ENCODE measurements at places on chromosomes 12 and 14.

- no peak for DNase-seq
These were observed 636 bp upstream of the IFNG-AS1 start for GRCh38 chr12:67988601-67989021.

DNA sequence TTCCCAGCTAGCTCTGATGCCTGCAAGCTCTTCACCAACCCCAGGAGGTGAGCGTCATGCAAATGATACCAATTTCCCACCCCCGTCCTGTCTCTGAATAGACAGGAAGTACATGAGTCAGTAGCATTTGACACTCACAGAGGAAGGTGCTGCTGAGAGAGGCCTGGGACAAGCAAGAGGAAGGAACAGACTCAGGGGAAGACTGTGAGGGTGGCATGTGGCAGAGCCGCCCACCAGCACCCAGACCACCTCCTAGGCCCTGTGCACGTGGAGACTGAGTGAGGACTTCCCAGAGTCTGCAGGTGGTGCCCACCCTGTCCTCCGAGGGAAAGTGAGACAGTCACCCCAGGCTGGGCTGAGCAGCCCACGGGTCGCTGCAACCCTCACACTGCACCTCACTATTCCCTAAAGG, 199.5 kb upstream of the SFSWAP start:
- peak; percentile 23 for DNase-seq

DNA sequence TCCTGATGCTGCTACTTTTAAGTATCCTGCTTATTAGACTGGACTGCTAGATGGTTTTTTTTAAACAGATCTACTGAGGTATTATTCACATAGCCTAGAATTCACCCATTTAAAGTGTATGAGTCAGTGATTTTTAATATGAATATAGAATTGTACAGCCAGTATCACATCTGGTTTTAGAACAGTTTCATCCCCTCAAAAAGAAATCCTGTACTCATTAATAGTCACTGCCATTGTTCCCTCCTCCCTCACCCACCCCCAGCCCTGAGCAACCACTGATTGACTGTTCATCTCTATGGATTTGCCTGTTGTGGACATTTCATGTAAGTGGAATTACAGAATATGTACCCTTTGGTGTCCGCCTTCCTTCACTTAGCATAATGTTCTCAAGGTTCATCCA, 98.4 kb downstream of the PPP2R5C start:
- no peak for DNase-seq

GRCh38 chr14:34072921-34073320, 122.0 kb upstream of the EGLN3 start:
- no peak for DNase-seq

DNA sequence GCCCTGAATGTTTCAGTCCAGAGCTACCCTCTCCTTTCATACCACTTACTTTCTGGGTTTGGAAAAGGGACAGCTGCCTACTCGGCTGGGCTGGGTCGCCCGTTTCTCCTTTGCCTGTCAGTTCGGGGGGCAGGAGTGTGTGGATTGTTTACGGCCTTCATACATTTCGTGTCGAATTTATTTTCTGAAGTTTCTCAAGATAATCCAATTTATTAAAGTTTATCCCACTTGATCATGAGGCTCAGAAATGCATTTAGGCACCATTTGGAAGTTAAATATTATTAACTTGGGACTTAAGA, 608 bp downstream of the ZNF410 start:
- DNase-seq = no peak

DNA sequence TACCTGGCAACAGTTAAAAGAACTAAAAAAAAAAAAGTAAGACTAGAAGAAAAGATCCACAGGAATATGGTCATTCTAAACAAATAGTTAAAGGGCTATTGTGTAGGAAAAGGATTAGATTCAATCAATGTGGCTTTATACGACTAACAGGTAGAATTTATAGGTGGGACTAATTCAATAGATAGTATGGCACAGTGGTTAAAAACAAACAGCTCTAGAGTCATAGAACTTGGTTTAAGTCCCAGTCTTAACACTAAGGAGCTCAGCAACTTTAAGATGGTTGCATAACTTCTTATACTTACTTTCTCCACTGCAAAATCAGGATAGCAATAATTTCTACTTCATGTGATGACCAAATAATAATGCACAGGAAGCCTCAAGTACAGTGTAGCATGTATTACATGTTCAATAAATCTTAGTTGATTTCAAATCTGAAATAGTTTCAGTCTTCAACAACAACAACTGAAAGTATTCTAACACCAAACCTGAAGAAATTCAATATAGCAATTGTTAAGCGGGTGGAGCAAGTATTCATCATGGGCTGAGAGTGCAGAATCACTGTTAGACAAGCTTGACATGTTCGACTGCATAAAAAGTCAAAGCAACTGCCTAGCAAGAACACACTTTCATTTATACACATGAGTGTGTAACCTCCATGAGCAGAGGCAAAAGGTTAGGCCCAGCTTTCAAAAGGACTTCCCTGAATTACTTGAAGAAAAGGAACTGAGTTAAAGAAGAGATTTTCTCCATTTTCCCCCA, 50.4 kb downstream of the ITPR2 start:
- no peak for DNase-seq

GRCh38 chr14:101454229-101454628, 107.1 kb upstream of the DIO3 start:
- no peak for DNase-seq

DNA sequence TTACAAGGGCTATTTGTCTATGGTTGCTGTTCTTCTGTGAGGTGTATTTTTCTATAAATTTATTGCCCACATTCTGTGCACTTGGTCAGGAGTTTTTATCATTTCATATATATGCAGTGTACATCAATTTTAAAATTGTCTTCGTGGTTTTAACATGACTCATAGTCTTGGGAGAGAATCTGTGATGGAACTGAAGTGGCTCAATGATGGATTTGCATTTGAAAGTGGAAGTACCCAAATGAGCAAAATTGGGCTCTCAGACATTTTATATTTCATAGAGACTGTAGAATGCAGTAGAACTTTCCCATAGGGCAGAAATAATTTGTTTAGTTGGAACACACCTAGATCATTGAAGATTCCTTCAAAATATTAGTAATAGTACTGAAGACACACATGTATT, 1.9 kb upstream of the SCFD1 start:
- DNase-seq = no peak

- DNase-seq = no peak
These were observed 73.9 kb downstream of the ANO4 start for GRCh38 chr12:100868487-100868886.

GRCh38 chr12:80018119-80018518, 81.2 kb upstream of the OTOGL start:
- no peak for DNase-seq

GRCh38 chr12:114670291-114670980, 13.5 kb downstream of the TBX3 start:
- DNase-seq = no peak

DNA sequence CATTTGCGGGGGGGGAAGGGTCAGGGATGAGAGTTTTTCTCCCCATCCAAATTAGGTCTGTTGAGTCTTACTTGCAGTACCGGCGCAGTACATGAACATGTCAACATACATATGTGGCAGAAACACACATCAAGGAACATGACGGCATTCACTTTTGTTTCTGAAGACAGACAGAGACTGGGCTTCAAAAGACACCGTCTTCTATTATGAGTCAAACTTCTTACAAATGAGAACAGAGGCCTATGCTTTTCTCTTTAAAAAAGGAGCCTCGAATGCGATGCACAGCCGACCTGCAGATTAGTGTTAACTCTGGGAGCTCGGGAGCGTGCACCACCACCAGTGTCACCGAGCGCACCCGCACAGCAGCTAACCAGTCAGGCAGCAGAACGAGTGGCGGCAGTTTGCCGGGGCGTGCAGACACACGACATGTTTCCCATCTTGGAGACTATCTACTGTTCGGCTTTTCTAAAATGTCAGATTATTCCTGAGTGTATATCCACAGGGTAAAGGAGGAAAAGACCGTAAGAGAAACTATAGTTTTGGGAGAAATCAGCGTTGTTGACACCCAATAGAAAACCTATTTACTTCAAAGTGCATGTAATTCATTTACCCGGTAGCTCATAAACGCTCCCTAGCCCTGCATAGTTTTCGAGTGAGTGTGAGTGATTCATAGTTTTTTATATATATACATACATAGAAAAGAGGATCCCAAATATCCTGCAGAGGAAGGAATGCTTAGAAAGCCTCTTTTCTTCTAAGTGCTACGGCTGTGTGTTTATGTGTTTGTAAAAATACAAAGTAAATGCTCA, 33.0 kb downstream of the UBR7 start:
- no peak for DNase-seq

DNA sequence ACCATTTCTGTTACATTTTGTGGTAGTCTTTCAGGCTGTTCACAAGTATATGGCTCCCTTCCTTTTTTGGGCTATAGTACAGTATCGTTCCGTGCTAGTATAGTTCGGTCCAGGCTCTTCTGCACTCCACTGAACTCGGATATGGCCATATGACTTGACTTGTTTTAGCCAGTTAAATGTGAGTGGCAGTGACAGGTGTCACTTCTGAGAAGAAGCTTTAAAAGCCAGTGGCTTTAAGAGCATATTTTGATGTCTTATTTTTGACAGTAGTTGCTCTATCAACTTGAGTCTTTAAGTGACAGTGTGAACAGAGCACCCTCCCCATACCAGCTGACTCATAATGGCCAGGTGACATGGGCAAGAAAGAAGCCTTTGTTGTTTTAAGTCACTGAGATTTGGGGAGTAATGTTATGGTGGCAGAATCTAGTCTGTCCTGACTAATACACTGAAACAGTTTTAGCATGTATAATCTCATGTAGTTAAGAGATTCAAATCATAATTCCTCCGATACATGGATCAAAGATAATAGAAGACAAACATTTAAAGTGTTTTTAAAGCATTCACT, 64.6 kb downstream of the ANO4 start:
- no peak for DNase-seq

GRCh38 chr14:53646925-53647324, 309.7 kb downstream of the BMP4 start:
- DNase-seq = no peak

DNA sequence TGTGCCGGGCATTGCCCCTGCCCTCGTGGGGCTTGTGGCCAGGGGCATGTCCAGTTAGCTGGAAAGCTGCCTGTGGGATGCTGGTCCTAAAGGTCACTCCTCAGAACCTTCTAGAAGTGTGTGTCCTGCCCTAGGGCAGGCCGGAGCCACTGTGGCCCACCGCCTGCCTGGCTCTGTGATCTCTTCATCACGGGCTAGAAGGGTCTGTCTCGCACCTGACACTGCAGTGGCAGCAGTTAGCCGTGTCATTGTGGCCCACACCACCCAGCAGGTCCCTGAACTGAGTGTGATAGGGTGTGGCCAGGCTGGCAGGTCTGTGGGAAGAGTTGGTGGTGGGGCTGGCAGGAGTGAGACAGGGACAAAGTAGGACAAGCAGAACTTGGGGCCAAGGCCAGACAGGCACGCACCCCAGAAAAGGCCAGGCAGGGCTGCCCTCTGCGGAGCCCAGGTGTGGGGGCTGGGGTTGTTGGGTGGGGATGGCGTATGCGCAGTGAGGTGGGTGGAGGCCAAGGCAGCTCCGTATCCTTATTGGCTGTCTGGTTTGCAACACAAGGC, 41.2 kb downstream of the ADGRD1 start:
- no peak for DNase-seq

- no peak for DNase-seq
These were observed 36.3 kb downstream of the IL31 start for GRCh38 chr12:122137681-122138080.

DNA sequence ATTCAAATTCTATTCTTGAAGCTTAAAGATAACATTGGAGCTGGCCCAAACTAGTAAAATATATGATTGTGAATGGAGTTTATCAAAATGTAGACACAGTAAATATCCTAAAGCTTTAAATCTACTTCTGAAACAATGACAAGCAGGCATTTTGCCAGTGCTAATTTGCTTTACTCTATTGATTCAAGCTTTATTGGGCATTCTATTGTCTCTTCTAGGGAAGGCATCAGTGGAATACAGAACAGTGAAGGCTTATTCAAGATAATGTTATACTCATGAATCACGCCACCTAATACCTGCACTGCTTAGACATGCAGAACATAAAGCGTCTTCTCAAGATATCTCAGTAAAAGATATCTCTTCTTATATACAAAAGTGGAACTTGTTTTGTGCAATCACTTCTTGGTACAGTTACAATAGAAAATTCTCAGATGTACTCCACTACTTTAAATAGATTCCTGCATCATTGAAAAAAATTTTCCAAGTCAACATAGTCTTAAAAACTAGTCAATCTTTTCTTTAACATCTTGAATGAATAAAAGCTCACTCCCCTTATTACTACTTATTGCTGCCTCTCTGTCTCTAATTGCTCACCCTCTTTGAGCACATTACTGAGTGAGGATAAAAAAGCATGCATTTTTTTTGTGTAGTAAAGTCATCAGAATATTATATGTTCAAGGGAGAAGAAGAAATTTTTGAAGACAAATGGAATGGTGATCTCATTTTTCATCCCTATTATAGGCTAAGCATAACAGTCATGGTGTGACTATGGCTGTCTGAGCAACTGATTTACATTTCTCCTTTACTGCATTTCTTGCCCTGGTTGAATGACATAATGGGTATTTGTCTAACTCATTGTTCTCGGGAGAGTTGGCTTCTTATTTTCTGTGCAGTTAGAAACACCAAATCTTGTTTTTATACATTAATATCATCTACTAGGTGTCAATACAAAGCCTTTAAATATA, 98.0 kb upstream of the E2F7 start:
- DNase-seq = no peak

DNA sequence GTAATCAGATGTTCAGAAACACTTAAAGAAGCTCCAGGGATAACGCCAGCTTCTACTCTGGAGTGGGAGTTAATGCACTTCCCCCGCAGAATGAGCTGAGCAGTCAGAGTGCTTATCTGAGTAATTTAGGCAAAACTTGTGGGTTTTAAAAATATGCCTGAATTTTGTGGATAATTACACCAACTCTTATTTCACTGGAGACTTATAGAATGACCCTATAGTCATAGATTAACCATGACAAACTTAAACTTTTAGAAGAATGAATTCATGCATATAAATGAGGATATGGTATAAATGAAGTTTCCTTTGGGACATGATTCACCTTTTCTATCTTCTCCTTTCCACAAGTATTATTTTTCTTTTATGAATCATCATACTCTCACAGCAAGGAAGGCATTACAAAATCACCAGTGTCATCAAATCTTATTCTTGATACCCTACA, 241.1 kb upstream of the FBXO33 start:
- DNase-seq = no peak

- no peak for DNase-seq
These were observed 14.2 kb upstream of the PLXNC1 start for GRCh38 chr12:94133964-94134795.

Measured in stimulated activated CD8-positive, alpha-beta memory T cell treated with anti-CD3 and anti-CD28 coated beads, Interleukin-15, amount 100 ng/mL, for 4 hours (primary cell).